Dermis microvascular lymphatic vessel endothelial cell (primary cell): ENCODE measurements at places on chromosomes 4 and X. TPM values are rescaled to one million over a fixed set of nuclear protein-coding genes. Genes with fewer than 3 reads are reported as not detected.

Gene CT45A1
- total RNA-seq: not detected in 2 replicates

Gene PCDH7
- total RNA-seq: under 0.01 and 0.51 TPM in 2 replicates

- no peak for DNase-seq
Measured at GRCh38 chr4:24921491-24921890, 8.6 kb upstream of the CCDC149 start.

- no peak for DNase-seq
Measured at GRCh38 chrX:9352243-9352642, 112.6 kb upstream of the TBL1X start.

DNA sequence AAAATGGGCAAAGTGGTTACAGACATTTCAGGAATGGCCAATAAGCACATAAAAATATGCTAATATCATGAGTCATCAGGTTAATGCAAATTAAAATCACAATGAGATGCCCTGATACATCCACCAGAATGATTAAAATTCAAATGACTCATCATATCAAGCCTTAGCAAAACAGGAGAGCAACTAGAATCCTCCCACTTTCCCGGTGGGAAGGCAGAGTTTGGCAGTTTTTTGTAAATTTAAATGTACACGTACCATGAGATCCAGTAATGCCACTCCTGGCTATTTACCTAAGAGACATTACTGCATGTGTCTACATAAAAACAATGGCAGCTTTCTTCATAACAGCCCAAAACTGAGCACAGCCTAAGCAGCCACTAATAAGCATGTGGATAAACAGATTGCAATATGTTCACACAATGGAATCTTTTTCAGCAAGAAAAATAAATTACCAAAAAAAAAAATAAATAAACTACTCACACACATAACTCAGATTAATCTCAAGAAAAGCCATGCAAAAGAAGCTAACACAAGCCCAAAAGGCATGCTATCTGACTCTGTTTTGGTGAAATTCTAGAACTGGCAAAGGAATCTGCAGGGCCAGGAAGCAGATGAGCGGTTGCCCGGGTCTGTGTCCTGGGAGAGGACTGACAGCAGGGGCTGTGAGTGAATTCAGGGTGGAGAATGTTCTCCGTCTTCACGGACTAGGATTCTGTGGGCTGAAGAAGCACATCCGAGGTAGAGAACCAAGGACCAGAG lies 48.8 kb downstream of the AFAP1 start:
- no peak for DNase-seq

DNA sequence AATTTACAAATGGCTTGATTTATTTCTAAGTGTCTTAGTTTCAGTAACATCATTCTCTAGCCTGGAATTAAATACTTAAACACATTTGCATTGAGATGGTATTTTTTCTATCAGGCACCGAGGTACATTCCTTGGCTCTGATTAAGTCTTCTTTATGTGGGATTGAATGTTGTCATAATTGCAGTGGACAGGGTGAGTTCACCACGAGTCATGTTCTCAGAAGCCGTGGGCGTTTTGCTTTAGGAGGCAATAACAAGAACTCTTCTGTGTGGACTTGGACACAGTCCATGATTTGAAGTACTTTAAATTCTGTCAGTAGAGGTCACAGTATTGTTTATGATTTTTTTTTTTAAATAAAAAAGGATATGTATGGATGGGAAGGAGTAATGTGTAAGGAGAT lies 57.1 kb upstream of the EFHC2 start:
- no peak for DNase-seq

DNA sequence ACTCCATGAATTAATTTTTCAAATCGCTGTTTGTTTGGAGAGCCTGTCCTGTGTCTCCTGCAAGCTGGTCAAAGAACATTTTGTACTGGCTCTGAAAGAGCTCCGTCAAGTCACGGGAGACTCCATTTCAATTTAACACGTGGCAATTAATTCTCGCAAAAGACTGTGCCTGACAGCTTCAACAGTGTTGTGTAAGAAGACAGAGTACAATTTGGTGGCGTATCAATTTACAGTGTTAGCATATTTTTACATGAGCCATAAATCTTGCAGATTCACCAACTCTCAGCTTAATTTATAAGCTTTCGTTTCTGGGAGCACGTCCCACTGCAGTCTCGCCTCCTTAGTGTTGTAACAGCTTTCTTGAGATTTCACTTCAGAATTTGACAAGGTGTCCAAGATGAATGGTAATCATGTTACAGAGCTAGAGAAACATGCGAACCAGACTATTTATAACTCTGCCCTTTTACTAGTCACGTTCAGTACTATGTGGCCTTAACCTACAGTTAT lies 70.8 kb downstream of the RWDD4 start:
- no peak for DNase-seq

- DNase-seq: peak; percentile 67
Measured at GRCh38 chrX:50594788-50595187, 124.2 kb upstream of the DGKK start.
